ENCODE measurements at places on chromosomes 3 and 15. TPM values are rescaled to one million over a fixed set of nuclear protein-coding genes. Genes with fewer than 3 reads are reported as not detected.

The CLDN16 gene
- total RNA-seq: not detected

The ACAN gene
- total RNA-seq: 3.0 TPM

The CFAP161 gene
- 0.12 TPM for total RNA-seq

The HIGD2B gene
- total RNA-seq: not detected

The TMIE gene
- total RNA-seq: under 0.01 TPM
